ENCODE measurements at places on chromosomes 3 and 15. TPM values are rescaled to one million over a fixed set of nuclear protein-coding genes. Genes with fewer than 3 reads are reported as not detected.

DNA sequence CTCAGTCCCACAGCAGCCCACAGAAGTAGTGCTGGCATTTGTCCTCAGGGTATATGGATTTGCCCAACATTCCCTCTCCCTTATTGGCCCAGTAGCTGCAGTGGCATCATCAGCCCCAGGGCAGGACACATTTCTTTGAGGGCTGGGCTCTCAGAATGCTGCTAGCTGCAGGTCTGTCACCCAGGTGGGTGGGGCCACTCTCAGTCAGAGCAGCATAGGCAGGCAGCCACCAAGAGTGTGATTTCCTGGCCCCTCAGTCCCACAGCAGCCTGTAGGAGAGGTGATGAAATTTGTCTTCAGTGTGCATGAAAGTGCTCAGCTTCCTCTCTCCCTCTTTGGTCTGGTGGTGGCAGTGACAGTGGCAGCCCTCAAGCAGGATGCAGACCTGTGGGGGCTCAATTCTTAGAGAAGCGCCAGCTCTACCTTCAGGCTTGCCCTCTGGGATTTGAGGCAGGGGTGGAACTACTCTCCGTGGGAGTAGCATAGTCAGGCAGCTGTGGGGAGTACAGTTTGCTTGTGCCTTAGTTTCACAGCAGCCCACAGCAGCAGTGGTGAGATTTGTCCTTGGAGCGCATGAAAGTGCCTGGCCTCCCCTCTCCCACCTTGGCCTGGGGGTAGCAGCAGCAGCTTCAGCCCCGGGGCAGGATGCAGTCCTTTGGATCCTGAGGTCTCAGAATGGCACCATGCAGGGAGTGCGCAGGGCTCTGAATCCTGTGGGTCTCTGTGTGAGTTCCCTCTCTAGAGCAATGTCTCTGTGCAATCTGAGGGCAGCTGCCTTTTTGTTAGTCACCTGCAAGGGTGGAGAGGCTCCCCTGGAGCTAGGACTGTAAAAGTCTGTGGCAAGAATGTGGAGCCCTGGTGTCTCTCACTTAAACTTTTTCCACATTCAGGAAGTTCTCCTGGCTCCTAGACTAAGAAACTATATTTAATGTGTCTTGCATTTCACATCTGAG, 1229.1 kb downstream of the ROBO2 start:
- DNase-seq = no peak
- no peak overlapping the region for H3K27ac ChIP-seq
- H3K36me3 ChIP-seq = no peaks in the 10 kb centered on the region
- H3K4me1 ChIP-seq = no peaks in the 10 kb centered on the region
- no peak overlapping the region for H3K4me3 ChIP-seq

DNA sequence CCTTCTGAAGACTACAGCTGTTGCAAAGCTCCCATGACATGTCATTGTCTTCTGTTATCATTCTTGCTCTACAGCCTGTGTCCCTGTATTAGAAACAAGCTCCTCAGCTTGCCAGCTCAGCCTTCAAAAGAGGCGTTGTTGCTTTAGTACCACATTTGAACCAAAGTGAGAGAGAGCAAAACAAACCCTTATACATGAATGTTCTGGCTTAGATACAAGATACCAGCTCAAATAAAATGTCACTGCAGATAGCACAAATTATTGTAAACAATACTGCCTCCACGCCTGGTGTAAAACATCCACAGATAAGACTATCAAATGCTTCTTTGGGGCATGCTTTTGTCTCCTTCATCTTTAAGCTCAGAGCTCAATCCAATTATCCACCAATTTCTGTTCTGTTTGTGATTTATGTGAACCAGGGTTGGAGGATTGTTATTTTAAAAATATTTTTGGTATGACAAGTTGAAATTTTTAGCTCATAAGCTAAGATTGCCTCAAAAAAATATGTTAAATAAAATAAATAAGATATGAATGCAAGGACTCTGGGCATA, 403.6 kb upstream of the CDIN1 start:
- H3K27me3 ChIP-seq = no peaks in the 10 kb centered on the region
- no peak for DNase-seq
- no peak overlapping the region for H3K27ac ChIP-seq
- no peaks in the 10 kb centered on the region for H3K36me3 ChIP-seq

- no peaks in the 10 kb centered on the region for H3K27me3 ChIP-seq
- H3K27ac ChIP-seq = peak overlapping the region; percentile 79
- H3K4me1 ChIP-seq = peaks cover 76% of the 10 kb centered on the region
Observed at GRCh38 chr15:74428970-74429780, 4.6 kb downstream of the SEMA7A start.

DNA sequence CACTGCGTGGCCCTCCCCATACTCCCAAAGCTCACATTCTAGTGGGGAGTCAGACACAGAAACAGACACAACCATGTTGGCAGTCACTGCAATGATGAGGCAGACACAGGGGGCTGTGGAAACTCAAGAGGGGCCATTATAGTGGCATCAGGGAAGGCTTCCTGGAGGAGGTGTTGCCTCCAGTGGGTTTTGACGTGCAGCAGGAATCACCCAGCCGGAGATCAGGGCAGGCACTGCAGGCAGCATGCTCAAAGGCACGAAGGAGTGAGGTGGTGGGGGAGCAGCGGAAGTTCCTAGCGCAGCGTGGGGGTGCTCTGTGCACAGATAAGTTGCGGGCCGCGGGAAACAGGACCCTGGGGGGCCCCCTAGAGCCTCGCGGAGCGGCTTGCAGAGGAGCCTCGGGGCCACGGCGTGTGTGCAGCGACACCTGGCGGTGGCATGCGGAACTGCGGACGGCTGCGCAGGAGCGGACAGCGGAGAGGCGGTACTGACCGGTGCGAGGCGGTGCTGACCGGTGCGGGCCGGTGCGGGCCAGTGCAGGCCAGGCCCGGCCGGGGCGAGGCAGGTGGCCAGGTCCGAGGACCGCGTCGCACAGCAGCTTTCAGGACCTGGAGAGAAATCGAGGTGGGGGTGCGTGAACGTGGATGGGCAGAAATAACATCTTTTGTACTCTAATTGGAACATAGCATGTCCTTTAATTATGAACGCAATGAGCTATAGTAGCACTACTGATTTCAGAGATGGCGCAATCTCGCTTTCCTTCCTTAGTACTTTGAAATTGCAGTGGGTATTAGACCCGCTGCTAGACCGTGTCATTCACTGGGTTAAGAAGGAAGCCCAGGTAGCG, 101.5 kb downstream of the FBLN2 start:
- H3K4me1 ChIP-seq = peaks cover 47% of the 10 kb centered on the region
- peak; percentile 88 for DNase-seq
- no peaks in the 10 kb centered on the region for H3K36me3 ChIP-seq
- H3K27me3 ChIP-seq = peaks cover 29% of the 10 kb centered on the region
- no peak overlapping the region for H3K4me3 ChIP-seq

GRCh38 chr3:31908391-31909097, 72.5 kb downstream of the OSBPL10 start:
- H3K36me3 ChIP-seq = no peaks in the 10 kb centered on the region
- no peak overlapping the region for H3K27ac ChIP-seq
- H3K27me3 ChIP-seq = no peaks in the 10 kb centered on the region
- peaks cover 15% of the 10 kb centered on the region for H3K4me1 ChIP-seq
- H3K4me3 ChIP-seq = no peak overlapping the region

DNA sequence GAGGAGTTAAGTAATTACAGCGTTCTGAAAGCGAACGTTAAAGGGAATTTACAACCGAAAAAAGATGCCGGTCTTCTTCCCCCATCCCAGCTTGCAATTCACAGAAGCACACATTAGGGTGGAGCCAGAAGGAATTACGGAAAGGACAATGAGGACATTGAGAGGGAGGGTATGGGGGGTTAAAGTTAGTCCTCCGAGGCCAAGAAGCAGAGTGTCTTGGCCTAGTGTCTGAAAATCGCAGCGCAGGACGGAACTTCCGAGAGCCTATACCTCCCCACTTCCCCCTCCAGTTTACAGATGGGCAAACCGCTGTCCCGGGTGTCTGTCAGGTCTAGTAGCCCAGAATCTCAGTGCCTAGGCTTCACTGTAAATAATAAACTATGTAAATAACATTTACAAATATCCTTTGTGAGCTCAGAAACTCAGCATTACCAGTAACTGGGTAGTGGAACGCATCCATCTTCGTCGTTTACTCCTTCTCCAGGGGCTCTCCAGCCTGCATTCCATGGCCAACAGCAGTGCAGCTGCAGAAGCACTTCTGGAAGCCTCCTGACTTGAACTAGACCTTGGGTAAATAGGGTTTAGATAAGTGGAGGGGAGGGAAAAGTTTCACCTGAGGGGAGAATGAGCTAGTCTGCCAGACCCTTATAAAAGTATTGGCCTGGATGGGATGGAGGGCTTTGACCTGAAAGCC, 922 bp downstream of the ADPRH start:
- no peak for DNase-seq
- H3K36me3 ChIP-seq = no peaks in the 10 kb centered on the region
- peaks cover 4% of the 10 kb centered on the region for H3K27me3 ChIP-seq

GRCh38 chr3:137514853-137515252, 249.3 kb upstream of the SOX14 start:
- H3K36me3 ChIP-seq = no peaks in the 10 kb centered on the region
- no peaks in the 10 kb centered on the region for H3K4me1 ChIP-seq
- no peak overlapping the region for H3K4me3 ChIP-seq
- DNase-seq = no peak
- H3K27ac ChIP-seq = no peak overlapping the region

DNA sequence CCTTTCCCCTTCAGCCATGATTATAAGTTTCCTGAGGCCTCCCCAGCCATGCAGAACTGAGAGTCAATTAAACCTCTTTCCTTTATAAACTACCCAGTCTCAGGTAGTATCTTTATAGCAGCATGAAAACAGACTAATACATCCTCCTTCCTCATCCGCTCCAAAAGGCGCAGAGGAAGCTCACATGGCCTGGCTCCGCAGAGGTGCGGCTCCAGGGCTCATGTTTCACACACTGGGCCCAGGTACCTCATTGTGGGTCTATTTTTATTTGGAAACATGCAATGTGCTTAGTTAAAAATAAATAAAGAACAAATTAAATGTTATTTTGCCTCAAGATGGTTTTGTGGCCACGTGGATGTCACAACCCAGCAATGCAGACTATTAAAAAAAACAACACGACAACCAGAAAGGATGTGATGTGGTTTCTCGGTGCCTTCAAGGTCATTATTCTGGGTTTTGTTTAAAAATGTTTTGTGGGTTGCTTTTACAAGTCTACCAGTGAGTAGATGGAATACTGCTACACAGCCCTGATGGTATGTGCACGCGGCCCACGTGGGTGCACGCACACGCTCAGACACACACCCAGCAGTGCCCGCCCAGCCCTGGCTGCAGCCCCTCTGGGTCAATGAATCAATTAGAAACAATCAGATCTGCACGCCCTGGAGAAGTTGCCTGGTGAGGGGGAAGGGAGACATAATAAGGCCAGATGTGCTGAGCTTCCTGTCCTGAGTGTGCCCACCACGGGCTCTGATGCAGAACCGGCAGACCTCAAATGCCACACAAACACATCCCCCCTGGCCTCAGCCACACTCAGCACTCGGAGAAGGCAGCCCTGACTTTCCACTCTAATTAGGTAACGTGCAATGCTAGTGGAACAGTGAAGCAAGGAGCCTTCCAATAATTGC, 140.1 kb downstream of the ADAMTS17 start:
- peaks cover 29% of the 10 kb centered on the region for H3K4me1 ChIP-seq
- DNase-seq = peak; percentile 62
- H3K36me3 ChIP-seq = no peaks in the 10 kb centered on the region
- H3K27me3 ChIP-seq = peaks cover 15% of the 10 kb centered on the region
- H3K27ac ChIP-seq = peak overlapping the region; percentile 88

GRCh38 chr3:189160519-189161309, 11.1 kb upstream of the TPRG1 start:
- no peaks in the 10 kb centered on the region for H3K36me3 ChIP-seq
- DNase-seq = no peak
- H3K27me3 ChIP-seq = no peaks in the 10 kb centered on the region
- no peak overlapping the region for H3K4me3 ChIP-seq

- H3K4me3 ChIP-seq = peak overlapping the region; percentile 66
- H3K27me3 ChIP-seq = peaks cover 63% of the 10 kb centered on the region
- DNase-seq = peak; percentile 50
- H3K36me3 ChIP-seq = peaks cover 2% of the 10 kb centered on the region
- peaks cover 16% of the 10 kb centered on the region for H3K4me1 ChIP-seq
Observed at GRCh38 chr3:123028233-123028828, 768 bp upstream of the SEMA5B start.

DNA sequence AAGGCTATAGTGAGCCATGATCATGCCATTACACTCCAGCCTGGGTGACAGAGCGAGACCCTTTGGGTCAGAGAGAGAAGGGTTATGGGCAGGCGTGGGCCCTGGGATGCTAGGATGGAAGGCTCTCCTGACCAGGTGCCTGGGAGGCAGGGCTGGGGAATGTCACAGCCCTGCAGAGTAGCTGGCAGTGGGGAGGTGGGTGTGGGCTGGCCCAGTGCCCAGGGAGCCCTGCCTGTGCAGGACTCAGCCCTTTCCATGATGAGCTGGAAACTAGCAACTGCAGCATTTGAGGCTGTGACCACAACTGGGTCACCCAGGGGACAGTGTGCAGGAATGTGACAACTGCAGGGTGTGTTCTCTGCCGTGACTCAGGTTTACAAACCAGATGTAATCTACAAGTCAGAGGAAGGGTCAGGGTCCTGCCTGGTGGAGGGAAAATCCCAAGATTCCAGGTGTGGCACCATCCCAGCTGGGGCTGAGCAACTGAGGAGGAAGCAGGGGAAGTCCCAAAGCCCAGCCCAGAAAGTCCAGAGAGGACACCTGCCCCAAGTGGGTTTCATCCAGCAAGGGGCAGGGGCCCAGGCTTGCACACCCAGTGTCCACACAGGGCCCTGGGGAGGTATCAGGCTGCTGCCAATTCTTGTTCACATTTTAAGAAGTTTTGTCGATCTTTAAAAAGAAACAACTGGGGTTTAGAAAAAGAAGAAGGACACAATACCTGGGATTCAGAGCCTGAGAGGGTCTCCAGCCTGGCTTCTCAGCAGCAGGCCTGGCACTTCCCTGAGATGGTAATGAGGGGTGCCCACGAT, 45.5 kb downstream of the SLC28A1 start:
- no peaks in the 10 kb centered on the region for H3K27me3 ChIP-seq
- H3K4me1 ChIP-seq = peaks cover 5% of the 10 kb centered on the region
- no peak for DNase-seq
- H3K27ac ChIP-seq = no peak overlapping the region

DNA sequence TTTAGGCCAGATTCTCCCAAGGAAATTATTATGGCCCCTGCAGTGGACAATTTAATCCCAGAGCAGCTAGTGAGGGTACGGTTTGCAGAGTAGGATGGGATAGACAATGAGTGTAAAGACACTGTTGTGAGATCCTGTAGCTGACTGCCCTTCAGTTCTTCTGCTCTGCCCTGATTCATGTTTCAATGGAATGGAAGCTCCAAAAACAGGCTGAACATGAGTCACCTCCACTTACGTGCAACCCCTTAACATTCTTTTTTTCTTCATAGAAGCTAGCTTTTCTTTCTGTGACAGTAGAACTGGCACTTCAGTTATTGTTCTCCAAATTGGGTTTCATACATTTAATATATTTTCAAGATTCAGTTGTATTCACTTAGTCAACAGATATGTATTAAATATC, 32.1 kb downstream of the CLDN18 start:
- H3K27ac ChIP-seq = no peak overlapping the region
- H3K4me1 ChIP-seq = no peaks in the 10 kb centered on the region
- H3K4me3 ChIP-seq = no peak overlapping the region
- peaks cover 33% of the 10 kb centered on the region for H3K27me3 ChIP-seq

- no peak overlapping the region for H3K27ac ChIP-seq
- H3K4me1 ChIP-seq = no peaks in the 10 kb centered on the region
- H3K27me3 ChIP-seq = peaks cover 2% of the 10 kb centered on the region
- H3K36me3 ChIP-seq = no peaks in the 10 kb centered on the region
- no peak for DNase-seq
Observed at GRCh38 chr3:109114746-109115145, 3.2 kb downstream of the MORC1 start.

ST8SIA2 gene
- total RNA-seq = not detected

GP9 gene
- not detected for total RNA-seq

ETV5 gene
- total RNA-seq = 0.52 TPM

FANCD2OS gene
- not detected for total RNA-seq

TMEM87A gene
- 33.1 TPM for total RNA-seq

CCR5 gene
- total RNA-seq = 38.8 TPM

SLC12A8 gene
- 0.45 TPM for total RNA-seq

SLCO3A1 gene
- total RNA-seq = 29.3 TPM

MED12L gene
- 0.79 TPM for total RNA-seq

Data from activated CD8-positive, alpha-beta T cell treated with anti-CD3 and anti-CD28 coated beads, Interleukin-2, amount 10 ng/mL, durations not matched to agents 7 days and 5 days (primary cell).